ENCODE measurements at places on chromosomes 4 and X.

- DNase-seq = no peak
These were observed 74.7 kb downstream of the SNCA start for GRCh38 chr4:89762311-89762710.

DNA sequence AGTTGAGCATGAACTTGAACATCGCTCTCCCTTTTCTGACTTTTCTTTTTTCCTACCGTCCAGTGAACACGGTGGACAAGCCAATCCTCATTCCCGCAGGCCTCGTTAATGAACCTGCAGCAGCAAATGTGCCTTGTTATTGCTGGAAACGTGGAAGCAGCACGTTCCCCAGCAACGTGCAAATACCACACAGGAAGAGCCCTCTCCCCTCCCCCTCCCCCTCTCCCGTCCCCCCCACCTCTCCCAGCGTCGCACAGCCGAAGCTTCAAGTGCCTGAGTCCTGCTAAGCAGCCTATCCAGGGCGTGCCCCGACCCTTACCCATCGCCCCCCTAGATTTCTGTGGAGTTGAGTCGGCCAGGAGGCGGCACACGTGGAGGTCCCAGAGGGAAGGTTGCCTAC, 219.9 kb downstream of the BCOR start:
- no peak for DNase-seq

DNA sequence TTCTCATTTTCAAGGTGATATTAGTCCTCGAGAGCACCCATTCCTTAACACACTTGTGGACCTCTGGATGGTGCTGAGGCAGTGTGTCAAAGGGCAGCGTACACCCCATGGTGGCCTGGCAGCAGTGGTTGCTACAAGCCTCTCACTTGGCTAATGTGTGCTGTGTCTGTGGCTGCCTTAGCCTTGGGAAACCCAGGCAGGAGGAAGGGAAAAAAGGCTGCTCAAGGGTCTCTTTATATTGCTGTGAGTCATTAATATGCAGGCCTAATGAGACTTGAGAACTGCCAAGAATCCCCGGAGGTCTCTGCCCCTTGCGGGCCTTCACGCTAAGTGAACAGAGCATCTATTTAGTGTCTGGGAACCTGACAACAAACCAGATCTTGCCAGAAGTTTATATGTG, 7.0 kb downstream of the PCDH10 start:
- no peak for DNase-seq

DNA sequence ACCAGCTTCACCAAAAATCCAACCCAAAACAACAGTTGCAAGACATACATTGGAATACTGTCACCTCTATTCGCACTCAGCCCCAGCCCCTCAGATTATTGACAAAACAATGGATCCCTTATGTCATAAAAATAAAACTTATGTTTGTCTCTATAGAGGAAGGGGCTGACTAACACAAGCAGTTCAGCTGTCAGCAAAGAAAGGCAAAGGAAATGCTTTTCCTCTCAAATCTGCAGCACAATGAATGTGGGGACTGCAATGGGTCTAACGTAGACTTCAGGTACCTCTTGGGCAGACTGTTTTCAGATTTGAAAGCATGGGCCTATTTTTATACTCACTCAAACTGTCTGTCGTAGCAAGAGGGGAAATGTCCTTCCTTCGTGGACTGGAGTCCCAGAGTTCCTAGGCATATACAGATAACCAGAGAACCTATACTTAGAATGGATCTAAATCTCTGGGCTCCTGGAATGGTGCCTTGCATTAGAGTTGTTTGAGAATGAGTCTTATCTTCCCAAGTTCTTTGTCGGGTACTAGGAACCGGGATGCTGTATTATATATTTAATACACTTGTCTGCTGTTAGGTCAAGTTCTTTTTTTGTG, 307.7 kb upstream of the DDX53 start:
- no peak for DNase-seq

DNA sequence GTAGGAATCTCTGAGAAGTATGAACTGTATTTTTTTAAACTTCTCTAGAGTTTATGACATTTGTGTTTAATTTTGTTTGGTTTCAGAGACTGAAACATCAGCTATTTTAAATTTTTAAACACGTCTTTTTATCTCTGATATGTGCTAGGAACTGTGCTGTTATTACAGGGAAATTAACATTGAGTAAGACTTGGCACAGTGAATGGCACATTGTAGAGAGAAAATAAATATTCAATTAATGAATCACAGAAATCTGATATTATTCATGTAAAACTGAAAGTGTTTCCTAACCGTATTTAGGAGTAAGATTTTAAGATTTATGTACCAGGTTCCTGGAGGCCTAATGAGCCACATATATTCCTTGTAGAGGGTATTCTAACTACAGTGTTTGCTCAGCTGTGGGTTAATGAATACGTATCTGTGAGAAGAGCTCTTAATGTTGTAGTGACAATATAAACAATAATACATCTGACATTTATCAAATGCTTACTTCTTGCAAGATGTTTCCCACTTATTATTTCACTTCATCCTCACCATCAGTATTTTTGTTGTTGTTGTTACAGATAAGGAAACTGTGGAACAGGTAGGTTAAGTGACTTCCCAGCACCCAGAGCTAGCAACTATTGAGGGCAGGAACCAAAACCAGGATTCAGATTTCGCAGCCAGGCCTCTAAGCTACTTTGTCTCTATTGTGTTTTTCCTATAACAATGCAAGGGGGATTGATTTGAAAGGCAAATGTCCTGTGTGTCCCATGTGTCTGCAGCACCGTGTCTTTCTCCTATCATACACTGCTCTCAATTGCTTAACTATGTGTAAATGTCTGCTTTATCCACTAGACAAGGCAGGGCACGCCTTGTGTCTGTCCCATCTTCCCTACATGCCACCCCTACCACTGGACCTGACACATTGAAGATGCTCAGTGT, 121.1 kb upstream of the FAM9C start:
- DNase-seq = no peak

DNA sequence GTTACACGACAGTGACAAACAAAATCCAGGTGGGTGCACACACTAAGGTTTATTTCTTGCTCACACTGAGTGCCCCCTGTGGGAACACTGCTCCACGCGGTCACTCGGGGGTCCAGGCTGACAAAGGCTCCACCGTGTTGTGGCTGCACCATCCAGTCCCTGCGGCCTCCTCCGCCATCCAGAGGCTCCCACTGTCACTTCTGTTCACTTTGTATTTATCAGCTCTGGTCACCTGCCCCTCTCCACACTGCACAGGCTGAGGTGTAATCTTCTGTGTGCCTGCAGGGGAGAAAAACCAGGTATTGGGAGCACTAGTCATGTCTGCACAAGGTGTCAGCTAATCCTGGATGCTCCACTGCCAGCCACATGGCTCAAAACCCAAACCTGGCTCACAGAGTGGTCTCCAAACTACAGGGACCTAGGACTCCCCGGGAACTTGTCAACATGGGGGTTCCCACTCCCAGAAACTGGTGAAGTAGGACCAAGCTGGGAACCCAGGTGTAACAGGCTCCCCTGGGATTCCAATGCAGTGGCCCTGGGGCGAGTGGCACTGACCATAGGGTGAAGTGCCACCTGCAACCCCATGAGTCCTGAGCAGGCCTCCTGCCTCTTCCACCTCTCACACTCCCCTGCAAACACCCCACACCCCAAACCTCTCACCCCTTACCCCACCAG, 25.5 kb downstream of the HMX1 start:
- DNase-seq = no peak

GRCh38 chrX:50106051-50106675, 94.6 kb downstream of the AKAP4 start:
- DNase-seq = no peak

GRCh38 chr4:123783151-123783790, 386.7 kb downstream of the SPRY1 start:
- no peak for DNase-seq

- DNase-seq = no peak
These were observed 7.0 kb upstream of the ADGRA3 start for GRCh38 chr4:22522706-22523501.

DNA sequence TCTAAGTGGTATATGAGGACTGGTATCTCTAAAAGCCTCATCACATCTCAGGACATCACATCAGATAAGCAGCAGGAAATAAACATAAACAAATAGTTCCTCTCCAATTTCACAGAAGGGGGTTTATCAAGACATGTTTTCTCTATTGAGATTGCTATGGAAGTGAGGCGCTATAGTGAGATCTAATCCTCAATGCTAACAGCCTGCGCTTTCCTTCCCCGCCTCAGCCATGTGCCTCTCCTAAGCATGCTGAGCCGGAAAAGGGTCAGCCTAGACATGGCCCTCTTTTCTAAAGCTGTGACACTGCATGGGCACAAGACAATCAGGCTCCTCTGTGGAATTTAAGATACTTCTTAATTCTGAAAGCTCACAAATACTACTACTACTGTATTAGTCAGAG, 286.1 kb downstream of the INPP4B start:
- DNase-seq = no peak

Measured in H54 (cell line).